ENCODE measurements at places on chromosomes 7 and 10. TPM values are rescaled to one million over a fixed set of nuclear protein-coding genes. Genes with fewer than 3 reads are reported as not detected.
A peak's percentile ranks its signal among the peaks of the same experiment; 100 is the strongest.

CYCS gene
- total RNA-seq: 218 TPM

FRAT2 gene
- total RNA-seq: 13.8 TPM

CCDC172 gene
- not detected for total RNA-seq

- DNase-seq: no peak
Observed at GRCh38 chr10:75068523-75068922, 42.9 kb upstream of the SAMD8 start.

DNA sequence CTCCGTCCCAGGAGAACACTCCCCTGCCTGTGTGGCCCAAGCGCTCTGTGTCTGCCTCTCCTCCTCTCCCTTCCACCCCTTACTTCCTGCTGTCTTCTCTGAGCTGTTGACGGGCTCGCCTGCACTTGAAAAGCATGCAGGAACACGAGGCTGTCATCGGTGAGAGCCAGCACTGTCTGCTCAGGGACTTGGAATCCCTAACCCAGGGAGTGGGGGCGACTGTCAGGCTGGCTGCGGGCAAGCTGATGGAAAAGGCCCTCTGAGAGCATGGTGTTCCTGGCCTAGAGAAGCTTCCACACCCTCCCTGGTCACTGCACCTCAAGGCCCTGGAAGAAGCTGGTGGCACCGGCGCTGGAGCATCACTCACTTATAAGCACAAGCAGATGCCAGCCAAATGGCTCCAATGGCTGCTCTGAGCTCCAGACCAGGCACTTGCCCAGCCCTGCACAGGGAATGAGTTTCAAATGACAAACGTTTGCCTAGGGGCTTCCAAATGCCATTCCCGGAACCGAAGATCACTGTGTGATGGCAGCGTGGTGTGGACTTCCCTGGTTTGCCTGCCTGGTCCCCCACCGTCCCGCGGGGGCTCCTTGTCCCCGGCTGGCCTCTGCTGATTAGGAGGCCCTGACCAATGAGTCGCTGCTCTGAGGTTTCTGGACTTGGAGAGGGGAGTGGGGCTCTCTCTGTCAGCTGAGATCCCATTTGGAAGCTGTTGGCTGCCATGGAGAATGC, 56.7 kb upstream of the EBF3 start:
- DNase-seq: no peak

DNA sequence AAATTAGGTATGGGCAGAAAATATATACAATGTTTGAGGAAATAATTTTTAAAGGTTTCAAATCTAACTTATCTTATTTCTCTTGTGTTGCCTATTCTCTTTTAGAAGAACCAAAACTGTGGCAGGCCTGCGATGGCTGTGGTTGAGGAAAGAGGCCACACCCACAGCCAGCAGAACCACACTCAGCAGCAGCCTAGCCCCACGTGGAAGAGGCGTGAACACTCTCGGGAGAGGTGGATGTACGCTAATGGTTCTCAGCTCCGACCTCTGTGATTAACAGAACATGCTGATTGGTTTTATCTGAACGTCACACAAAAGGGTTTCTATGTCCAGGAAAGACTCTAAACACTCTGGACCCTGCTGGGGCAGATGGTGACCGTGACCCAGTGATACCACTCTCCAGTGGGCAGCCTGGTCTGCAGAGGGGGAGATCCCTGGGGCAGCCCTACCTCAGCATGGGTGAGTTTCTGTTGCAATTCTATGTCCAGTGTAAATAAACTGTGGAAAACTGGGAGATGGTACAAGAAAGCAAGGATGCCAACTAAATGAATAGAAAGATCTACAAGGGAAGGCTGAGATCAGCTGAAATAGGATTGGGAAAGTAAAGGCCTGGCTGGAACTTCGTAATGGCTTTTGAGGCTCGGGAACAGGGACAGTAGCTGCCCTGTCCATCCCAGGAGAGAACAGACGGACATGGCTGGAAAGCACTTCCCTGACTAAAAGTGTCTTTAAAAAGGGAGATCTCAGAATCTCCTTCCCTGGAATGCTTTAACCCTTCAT, 26.6 kb downstream of the DIP2C start:
- DNase-seq: no peak

- peak; percentile 84 for DNase-seq
Observed at GRCh38 chr7:32658034-32658433, 162.7 kb downstream of the AVL9 start.

DNA sequence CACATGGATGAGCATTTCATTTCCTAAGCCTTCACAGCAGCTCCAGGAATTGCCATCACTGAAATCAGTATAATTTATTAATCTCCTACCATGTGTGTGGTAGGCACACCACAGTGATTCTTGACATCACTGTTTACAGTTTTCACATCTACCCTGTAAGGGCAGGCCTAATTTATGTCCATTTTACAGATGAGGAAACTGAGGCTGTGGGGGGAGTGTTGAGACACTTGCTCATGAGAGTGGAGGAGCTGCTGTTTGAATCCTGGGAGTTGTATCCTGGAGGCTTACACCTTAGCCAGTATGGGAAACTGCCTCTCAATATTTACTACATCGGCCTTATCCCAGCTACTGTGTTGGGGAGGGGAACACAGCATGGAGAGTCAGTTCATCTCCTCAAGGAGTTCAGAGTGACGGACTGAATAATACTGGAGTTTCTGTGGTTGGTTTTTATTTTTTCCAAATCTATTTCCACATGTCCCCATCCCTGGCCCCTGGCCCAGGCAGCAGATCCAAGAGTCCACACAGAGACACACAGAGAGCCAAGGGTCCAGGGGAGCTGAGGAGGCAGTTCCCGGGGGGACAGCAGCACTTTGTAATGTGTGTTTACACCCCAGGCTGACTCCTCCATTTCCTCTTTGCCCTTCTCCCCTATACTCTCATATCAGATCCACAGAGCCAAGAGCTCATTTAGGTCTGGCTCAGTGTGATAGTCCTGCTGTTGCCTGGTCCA, 13.2 kb downstream of the UBTD1 start:
- DNase-seq: no peak

DNA sequence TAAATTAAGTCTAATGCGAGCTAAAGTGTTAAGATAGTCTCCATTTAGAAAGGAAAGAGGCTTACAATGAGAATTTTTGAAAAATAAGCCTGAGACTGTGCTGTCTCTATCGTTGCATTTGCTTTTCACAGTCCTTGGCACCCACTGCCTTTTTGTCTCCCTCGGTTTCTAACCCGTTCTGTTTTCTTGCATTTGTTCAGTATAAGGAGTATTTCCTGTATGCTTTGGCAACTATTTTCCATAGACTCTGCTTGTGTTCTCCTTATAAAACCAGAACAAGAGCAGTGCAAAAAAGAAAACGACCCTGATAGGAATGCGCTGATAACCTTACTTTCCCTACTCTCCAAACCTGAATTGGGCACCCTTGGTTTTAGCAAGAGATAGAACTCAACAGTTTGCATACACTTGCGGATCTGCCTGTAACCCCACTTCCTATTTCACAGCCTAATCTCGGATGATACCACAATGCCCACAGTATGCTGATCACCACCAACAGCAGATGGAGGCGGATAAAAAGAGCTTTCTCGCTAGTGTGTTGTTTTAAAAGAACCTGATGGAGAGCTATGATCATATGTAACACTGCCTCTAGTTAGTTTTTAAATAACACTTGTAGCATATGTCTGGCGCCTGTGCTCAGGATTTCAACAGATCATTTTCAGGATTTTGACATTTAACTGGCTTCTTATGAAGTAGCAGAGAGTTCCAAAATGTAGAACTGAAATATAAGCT, 1.6 kb upstream of the ARHGAP12 start:
- DNase-seq: no peak

DNA sequence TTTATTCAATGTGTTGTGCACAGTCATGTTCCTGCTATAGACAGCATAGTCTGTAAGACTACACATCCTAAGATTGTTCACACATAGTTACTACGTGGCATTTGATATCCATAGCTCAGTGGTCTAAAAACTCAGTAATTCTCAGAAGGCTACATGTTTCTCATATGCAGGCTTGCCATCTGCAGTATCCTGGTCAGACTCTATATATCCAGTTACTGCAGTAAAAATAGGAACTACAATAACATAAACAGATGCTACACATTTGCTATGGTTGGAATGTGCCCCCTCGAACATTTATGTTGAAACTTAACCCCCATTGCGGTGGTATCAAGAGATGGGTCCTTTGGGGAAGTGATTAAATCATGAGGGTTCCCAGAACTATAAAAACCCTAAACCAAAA, 1377.8 kb upstream of the LRRTM3 start:
- no peak for DNase-seq

DNA sequence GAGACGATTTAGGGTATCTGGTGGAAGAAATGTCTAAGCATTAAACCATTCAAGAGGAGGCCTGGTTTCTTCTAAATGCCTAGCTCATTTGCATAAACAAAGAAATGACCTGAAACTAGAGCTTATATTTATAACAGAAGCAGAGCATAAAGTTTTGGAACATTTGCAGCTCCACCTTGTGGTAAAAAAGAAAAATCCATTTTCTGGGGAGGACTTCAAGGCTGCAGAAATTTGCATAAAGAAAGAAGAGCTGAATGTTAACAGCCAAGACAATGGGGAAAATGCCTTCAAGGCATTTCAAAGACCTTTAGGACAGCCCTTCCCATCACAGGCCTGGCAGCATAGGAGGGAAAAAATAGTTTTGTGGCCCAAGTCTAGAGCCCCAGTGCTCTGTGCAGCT, 362.0 kb downstream of the ZNF248 start:
- no peak for DNase-seq

GRCh38 chr10:44968091-44968490, 8.5 kb downstream of the RASSF4 start:
- DNase-seq: no peak
